Urinary bladder (tissue), 4 donors: ENCODE measurements at places on chromosomes 7 and 10. TPM values are rescaled to one million over a fixed set of nuclear protein-coding genes. Genes with fewer than 3 reads are reported as not detected.

DNA sequence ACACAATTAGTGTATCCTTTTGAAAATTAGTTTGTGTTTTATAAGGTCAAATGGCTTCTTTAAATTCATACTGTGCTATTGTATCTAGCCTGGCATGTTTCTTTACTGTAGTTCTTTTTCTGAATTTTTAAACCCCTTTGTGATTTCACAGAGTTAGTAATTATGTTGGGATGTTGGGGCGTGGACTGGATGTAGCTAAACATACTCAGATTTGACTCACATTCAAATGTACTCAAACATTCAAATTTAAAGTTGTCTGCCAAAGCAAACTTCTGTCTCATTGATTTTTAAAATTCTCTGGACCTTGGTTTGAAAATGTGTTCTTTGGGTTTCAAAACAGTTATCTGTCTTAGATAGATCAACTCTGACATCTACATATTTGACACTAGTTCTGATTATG lies 7.2 kb upstream of the NRP1 start:
- no peak for DNase-seq

Gene KLLN
- 0.46 TPM for polyA plus RNA-seq

DNA sequence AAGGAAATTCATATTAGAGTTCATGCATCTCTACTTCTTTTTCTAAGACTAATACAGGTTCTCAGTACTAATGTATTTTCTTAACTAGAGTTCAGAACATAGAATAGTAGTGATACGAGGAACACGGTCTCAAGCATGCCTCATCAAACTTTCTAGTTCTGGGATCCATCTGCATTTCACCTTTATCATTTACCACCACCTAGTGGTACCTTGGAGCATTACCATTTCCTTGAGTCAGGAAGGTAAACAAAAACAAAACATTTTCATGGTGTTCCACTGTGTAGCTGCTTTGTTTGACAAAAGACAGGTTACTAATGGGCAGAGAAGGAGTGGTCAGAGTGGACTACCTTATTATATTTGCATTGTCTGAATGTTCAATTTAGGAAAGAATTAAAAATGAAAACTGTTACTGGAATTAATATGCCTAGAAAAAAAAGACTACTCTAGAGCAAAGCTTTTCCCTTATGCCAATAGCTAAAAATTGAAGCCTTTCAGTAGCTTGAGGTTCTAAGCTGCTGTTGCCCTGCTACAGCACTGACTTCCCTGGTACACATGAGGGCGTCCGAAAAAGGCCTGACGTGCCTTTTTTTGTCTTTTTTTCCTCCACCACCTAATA lies 44.5 kb downstream of the STARD3NL start:
- DNase-seq: no peak

DNA sequence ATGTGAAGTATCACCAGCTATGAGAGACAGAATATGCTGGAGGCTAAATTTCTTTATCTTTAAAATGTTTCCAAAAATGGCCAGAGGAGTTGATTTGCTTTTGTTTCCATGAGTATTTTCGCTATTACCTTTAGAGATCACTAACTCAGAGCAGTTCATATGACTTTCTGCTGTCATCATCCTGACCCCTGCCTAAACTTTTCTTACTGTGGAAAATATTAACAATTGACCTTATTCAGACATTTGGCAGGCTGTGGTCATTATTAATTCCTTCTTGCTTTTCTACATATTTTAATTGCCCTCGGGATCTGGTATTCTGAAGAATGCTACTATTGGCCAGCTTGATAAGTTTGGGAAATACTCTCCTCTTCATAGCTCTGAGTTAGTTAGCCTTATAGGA lies 156.5 kb downstream of the EXOC4 start:
- DNase-seq: no peak

DNA sequence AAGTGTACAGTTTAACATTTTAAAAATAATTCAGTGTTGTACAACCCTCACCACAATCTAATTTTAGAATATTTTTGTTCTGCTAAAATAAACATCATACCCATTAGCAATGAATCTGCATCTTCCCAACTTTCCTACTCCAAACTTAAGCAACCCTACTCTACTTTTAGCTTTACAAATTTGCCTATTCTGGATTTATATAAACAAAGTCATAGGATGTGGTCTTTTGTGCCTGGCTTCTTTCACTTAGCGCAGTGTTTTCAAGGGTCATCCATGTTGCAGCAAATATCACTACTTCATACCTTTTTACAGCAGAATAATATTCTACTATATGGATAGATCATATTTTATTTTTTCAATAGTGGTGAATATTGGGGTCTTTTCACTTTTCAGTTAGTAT lies 18.9 kb downstream of the CALML3 start:
- no peak for DNase-seq

Gene OSBPL3
- 1.9 TPM for polyA plus RNA-seq

Gene CHCHD1
- 46.9 TPM for polyA plus RNA-seq

DNA sequence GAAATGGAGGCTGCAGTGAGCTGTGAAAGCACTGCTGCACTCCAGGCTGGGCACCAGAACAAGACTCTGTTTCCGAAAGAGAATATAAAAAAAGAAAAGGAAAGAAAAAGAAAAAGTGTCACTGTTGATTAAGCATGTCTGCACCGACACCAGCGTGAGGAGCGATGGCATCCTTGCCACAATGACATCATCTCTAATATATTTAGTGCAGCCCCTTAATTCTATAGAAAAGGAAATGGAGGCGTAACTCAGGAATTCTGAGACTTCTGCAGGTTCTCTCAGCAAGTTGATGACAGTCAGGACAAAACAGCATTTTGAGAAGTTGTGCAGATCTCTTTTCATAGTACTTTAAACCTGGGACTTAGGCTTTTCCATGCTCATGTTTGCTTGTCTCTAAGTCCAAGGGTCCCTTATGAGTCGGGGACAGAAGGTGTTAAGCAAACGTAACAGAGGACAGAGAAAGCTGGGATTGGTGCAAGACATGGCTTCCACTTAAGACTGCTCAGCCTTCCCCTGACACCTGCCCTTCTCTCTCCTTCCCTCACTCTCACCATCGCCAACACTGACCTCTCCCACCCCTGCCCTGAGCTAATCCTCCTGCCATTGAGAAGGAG lies 16.9 kb upstream of the ANKRD1 start:
- no peak for DNase-seq

GRCh38 chr7:95427914-95428516 lies 6.8 kb downstream of the PON2 start:
- no peak for DNase-seq

- DNase-seq: no peak
Observed at GRCh38 chr7:40199076-40199802, 64.4 kb downstream of the SUGCT start.

DNA sequence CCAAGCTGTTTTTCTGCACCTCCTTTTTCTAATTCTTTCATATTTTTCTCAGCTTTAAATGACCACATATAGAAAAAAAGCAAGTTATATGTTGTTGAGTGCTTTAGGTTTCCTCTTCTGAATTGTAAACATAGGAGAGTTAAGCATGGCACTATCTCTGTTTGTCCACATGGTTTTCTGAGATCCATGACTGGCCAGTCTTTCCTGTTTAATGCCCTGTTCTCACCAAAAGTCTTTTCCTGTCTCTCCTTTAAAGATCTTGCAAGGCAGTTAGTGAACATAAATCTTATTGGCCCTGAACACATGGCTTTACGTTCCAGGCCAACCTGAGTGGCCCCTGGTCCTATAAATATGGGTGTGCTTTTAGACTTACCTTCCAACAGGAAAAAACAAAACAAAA lies 19.4 kb downstream of the TRPV5 start:
- no peak for DNase-seq

Gene NPFFR1
- polyA plus RNA-seq: 0.01 TPM

DNA sequence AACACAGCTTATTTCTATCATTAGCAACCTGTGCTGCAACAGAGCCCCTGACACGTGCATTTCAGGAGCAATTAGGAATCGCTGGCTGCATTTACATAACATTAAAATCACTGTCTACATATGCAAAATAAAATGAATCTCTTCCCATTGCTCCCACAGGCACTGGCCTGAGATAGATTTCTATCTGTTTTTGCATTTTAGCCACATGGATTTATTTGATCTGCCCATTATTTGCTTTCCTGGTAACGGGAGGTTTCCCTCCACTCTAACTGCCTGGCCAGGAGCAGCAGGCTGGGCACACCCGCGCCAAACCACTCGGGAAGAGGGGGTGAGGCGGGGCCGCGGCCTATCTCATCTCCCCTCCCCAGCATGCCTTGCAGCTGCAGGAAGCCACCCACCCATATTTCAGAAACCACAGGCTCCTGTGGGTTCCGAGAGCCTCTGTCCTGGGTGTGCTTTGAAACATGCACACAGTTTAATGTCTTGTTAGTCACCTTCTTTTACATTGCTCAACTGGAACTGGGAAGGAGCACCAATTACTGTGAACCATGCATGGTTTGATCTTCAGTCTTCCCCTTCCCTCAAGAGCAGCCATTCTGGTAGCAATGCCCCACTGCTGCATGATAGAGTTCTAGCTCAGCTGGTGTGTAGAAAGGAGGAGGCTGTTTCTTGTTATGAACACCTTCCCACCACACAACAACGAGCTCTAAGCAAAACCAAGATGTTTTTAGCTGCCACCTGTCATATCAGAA lies 37.7 kb upstream of the IKZF1 start:
- DNase-seq: no peak

- DNase-seq: no peak
Observed at GRCh38 chr7:107815254-107815882, 12.3 kb upstream of the SLC26A3 start.

Gene MMRN2
- 40.8 TPM for polyA plus RNA-seq

- DNase-seq: no peak
Observed at GRCh38 chr7:27111042-27111750, 8.7 kb upstream of the HOXA2 start.

GRCh38 chr7:103632005-103632639 lies 186.1 kb upstream of the SLC26A5 start:
- no peak for DNase-seq

Gene KIF20B
- polyA plus RNA-seq: 2.4 TPM

Gene ANXA11
- polyA plus RNA-seq: 114 TPM

Gene HOXA11
- polyA plus RNA-seq: 39.1 TPM

DNA sequence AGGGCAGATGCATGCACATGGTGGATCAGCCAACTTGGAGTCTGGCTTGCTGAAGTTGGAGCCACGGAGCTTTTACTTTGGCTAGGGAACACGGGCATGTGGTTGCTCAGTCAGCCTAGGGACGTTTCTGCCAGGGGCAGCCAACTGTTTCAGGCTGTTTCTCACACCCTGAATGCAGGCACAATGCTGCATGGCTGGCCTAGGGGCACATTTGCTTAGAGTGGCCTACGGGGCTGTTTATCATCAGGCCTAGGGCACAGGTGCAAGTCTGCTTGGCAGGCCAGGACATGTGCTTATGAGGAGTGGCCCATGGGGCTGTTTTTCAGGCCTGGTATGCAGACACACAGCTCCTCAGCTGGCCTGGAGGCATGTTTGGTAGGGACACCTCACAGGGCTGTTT lies 107.4 kb downstream of the GSAP start:
- DNase-seq: no peak

Gene LARP4B
- polyA plus RNA-seq: 19.1 TPM

GRCh38 chr10:34850558-34850957 lies 35.5 kb upstream of the PARD3 start:
- DNase-seq: no peak

Gene PNLIPRP3
- polyA plus RNA-seq: 0.27 TPM

- no peak for DNase-seq
Observed at GRCh38 chr7:7988706-7989105, 20.1 kb downstream of the GLCCI1 start.

Gene TSPAN12
- polyA plus RNA-seq: 13.8 TPM

GRCh38 chr7:79285756-79286155 lies 167.7 kb downstream of the MAGI2 start:
- no peak for DNase-seq

DNA sequence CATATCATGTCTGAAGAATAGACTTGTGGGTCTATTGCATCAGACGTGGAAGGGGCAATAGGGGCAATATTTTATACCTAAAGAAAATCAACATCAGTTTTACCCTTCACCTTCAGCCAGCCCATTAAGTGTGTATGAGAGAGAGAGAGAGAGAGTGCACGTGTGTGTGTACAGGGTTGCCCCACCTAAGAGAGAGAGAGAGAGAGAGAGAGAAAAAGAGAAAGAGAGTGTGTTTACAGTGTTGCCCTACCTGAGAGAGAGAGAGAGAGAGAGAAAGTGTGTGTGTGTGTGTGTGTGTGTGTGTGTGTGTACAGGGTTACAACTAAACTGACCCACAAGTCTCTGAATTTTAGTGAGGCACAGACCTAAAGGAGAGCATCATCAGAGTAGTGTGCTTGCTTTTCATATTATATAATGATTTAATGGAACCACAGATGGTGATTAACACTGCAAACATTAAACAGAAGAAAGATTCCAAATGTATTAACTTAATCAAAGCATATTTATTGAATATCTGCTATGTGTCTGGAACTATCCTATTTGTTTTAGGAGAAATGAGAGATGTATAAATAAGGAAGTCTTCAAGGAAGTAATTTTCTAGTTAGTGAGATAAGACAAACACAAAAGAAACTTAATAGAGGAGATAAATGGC lies 66.8 kb downstream of the CD36 start:
- no peak for DNase-seq

Gene TMEM196
- 0.05 TPM for polyA plus RNA-seq

Gene PDE6C
- 0.06 TPM for polyA plus RNA-seq

Gene OGDHL
- polyA plus RNA-seq: 0.87 TPM

GRCh38 chr10:112168733-112169132 lies 14.8 kb downstream of the GPAM start:
- DNase-seq: no peak

- DNase-seq: peak; percentile 29
Observed at GRCh38 chr7:32059289-32060011, 10.8 kb downstream of the PDE1C start.

Gene HMX2
- not detected for polyA plus RNA-seq

GRCh38 chr10:86545101-86545500 lies 23.5 kb upstream of the WAPL start:
- no peak for DNase-seq

DNA sequence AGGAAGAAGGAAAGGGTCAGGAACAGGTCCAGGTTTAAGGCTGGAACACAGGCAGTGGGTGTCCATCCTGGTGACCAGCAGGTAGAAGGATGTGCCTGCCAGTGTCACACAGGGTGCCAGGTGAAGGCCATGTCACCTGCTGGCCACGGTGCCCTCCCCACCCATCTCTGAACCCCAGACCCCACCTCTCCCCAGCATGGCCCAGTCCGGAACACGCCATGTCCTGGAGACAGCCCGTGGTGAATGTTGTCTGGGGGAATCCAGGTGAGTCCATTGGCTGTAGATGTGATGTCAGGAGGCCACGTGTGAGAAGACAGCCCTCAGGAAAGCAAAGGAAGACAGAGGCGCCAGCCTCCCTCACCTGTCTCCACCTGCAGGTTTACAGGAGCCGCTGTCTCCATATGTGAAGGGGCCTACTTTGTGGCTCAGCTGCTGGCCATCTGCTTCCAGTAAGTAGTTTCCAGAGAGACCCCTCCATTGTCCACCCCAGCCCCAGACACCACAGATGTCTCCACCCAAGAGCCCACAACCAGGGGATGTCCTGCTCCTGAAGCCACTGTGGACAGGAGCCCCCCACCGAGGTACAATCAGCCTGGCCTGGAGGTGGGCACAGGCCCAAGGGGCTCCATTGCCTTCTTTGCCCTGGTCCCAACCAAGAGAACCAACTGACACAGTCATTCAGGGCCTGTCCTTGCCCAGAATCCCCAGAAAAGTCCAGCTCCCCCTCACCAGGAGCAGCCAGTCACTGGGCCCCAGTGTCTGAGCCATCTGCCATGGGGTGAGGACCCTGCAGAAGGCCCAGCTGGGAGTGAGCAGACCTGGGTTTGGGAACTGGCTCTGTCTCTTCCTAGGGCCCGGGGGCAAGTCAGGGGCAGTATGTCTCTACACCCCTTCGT lies 20.7 kb downstream of the TMEM72 start:
- DNase-seq: no peak
